T follicular helper cell (primary cell): ENCODE measurements at places on chromosomes 2 and 18.

DNA sequence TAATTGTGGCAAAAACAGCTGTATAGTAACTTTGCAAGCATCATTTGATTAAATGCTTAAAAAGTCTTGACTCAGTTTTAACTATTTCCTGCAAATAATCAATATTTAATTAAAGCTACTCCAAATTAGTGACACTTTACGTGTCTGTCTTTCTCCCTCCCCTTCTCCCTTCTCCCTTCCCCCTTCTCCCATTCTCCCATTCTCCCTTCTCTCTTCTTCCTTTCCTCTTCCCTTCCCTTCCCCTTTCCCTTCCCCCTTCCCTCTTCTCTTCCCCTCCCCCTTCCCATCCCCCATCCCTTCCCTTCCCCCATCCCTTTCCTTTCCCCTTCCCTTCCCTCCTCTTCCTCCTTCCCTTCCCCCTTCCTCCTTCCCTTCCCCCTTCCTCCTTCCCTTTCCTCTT, 76.9 kb downstream of the MSH2 start:
- DNase-seq = no peak

GRCh38 chr18:54220406-54220805, 4.1 kb downstream of the MBD2 start:
- no peak for DNase-seq

DNA sequence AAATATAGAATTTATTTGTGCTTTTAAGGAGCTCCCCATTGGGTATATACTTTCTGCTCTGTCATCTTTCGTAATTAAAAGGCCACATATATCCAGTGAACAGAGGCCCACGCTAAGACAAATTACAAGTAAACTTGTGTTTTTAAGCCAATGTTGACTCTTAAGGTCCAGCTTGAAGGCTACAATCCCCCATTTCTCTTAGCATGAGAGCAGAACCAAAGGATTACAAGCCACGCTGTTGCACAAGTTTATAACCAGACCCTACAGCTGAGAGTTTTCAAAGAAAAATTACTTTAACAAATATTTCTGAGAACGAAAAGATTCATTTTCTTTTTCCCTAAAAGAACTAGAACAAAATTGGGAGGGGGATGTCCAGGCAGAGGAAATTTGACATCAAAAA, 471.0 kb downstream of the TXNL1 start:
- no peak for DNase-seq

- no peak for DNase-seq
Measured at GRCh38 chr2:101830146-101830545, 132.6 kb downstream of the MAP4K4 start.

- no peak for DNase-seq
Measured at GRCh38 chr2:8594731-8595427, 87.0 kb upstream of the ID2 start.

DNA sequence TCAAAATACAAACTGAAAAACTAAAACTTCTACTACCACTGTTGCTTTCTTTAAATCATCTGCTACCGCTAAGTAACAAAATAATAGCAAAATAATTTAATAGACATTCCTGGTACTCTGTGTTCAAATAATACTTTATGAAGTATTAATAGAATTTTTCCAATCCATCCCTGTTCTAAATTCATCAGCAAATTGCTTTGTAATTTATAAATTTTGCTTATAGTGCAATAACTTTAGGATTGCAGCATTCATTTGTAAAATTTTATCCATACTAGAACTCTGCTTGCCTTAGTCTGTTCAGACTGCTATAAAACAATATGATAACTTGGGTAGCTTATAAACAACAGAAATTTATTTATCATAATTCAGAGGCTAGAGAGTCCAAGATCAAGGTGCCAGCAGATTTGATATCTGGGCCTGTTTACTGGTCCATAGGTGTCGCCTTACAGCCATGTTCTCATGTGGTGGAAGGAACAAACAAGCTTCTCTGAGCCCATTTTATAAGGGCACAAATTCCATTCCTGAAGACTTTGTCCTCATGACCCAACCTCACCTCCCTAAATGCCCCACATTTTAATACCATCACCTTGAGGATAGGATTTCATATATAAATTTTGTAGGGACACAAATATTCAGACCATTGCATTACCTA, 415.1 kb upstream of the MAP2 start:
- no peak for DNase-seq
